ENCODE measurements at places on chromosomes 7 and 10.

GRCh38 chr7:33903791-33904680, 1.3 kb upstream of the BMPER start:
- DNase-seq: no peak

- no peak for DNase-seq
Measured at GRCh38 chr7:147829016-147829415, 761.5 kb upstream of the C7orf33 start.

DNA sequence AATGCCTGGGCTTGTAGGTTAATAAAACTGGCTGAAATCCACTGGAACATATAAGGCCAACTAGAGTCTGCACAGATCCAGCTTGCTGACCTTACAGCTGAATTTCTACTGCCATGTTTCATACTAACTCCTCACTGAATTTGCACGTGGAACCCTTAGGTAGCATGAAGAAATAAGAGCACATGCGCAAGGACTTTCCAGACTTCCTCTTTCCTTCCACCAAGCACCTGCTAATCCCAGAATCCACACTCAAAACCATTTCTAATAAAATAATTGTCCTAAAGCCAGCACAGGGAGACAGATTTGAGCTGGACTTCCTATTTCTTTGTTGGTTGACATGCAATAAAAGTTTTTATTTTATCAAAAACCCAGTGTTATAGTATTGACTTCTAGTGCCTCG, 46.8 kb downstream of the NPVF start:
- no peak for DNase-seq

- no peak for DNase-seq
Measured at GRCh38 chr10:63320683-63321082, 145.1 kb downstream of the JMJD1C start.

DNA sequence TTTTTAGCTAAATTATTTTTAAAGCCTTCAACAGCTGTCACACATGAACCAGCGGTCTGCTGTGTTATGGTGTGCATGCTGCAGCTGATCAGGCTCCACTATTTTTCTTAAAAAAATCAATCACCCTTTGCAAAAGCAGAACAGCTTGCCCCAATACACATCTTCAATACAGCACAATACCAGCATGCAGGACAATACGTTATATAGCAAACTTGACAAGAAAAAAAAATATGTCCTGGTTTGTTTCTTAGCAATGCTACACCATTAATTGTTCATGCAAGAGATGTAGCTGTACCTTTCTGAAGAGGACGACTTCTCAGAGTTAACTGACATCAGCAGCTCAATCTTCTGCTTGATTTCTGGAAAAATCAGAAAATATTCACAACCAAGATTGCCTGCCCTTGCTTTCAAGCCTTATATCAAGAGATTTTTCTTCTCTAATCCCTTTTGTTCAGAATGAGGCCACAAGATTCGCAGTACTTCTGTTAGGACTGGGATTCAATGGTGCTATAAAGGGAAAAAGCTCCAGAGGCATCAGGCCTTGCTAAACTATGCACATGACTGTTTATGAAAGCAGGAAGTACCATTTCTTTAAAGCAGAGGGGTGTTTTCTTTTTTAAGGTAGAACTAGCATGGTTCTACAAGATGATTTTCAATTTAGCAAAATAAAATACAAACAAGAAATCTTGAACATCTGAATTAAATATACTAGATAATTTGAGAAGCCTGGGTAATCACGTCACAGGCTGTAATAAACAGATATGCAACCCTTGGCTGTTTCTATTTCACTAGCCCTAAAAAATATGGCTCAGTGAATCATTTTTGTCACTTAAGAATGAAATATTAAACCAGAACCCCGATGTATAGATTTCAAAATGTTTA, 120.0 kb downstream of the SRPK2 start:
- DNase-seq: no peak

DNA sequence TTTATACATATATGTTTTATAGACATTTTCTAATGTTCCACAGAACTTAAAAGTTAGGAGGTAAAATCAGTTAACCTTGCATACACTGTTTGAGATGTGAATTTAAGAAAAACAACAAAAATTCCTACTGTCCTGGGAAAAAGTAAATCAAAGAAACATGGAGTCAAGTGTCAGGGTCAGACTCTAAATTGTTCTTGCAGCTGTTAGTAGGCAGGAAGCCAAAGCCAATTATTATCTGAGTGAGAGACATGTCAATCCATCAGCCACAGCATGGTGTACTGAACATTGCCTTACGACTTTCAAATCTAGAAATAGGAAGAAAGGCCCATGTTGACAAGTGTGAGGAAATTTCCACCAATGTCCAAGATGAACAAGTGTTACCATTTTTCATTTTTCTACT, 461.2 kb upstream of the MBL2 start:
- DNase-seq: no peak

- DNase-seq: no peak
Measured at GRCh38 chr7:1460821-1461645, 1.8 kb upstream of the MICALL2 start.

DNA sequence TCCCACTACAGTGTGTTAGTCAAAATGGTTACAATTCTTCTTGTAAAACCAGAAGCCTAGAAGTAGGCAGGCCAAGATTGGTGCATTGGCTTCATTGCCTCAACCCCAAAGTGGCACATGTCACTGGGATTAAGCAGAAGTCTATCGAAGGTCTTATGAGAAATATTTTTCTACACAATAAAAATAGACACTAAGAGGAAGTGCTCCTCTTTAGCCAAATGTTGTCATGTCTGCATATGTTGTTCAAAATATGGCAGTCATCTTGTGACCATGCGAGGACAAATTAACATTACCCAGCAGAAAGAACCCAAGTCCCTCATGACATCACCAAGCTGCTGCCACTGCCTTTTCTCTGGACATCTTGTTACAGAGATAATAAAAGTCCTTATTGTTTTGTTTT, 6.3 kb upstream of the NSMCE4A start:
- DNase-seq: no peak

- DNase-seq: peak; percentile 76
Measured at GRCh38 chr7:113118074-113118959, at the start of gene SMIM30. TSS of gene SMIM30 (minus strand) at chr7:113118554. CDS start at chr7:113117578, 976 bp downstream.

GRCh38 chr10:113732160-113732881, 19.2 kb upstream of the PLEKHS1 start:
- no peak for DNase-seq

GRCh38 chr10:127278001-127278400, 81.6 kb upstream of the INSYN2A start:
- DNase-seq: no peak

- DNase-seq: no peak
Measured at GRCh38 chr10:25531457-25532061, 356.8 kb downstream of the GPR158 start.

DNA sequence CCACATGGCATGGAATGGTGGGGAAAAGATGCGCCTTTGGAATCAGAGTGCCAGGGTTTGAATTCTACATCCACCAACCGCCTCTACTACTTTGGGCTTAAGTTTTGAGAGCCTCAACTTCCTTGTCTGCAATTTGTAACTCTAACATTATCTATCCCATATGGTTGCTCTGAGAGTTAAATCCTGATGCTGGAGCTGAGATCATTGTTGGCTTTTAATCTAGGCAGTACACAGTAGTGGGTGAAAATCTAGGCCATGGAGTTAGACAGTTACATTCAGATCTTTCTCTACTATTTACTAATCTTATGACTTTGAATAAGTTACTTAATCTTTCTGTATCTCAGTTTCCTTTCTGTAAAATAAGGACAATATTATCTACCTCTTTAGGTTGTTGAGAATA, 149.7 kb upstream of the AOAH start:
- DNase-seq: no peak

DNA sequence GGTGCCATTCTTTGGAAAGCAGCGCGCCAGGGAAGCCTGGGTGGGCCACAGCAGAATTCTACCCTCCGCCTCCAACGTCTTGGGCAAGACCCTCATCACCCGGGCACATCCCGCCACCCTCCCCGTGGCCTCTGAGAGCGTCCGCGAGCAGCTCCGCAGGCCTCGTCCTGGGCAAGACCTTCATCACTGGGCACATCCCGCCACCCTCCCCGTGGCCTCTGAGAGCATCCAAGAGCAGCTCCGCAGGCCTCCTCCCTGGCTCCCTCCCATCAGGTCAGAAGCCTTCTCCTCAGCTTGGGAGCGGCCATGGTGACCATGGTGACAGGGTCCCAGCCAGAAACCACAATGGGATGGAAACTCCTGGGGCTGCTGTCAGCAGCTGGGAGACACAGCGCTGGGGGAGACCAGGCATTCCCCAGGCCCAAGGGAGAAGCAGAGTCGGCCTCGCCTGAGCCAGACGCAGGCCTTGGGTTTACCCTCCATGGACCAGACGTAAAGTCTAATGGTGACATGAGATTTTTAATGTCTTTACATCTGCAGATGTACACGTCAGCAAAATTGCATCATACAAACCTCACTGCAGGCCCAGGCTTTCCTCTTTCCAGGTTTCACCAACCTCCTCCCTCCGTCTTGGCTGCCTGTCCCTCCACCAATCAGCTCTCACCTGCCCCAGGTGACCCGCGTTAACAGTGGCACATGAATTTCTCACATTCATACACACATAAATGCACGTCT, 55.1 kb upstream of the PPP2R2D start:
- DNase-seq: no peak

GRCh38 chr10:77290528-77291155, 347.0 kb downstream of the KCNMA1 start:
- DNase-seq: no peak

- no peak for DNase-seq
Measured at GRCh38 chr10:86299562-86299961, 67.0 kb downstream of the GRID1 start.

DNA sequence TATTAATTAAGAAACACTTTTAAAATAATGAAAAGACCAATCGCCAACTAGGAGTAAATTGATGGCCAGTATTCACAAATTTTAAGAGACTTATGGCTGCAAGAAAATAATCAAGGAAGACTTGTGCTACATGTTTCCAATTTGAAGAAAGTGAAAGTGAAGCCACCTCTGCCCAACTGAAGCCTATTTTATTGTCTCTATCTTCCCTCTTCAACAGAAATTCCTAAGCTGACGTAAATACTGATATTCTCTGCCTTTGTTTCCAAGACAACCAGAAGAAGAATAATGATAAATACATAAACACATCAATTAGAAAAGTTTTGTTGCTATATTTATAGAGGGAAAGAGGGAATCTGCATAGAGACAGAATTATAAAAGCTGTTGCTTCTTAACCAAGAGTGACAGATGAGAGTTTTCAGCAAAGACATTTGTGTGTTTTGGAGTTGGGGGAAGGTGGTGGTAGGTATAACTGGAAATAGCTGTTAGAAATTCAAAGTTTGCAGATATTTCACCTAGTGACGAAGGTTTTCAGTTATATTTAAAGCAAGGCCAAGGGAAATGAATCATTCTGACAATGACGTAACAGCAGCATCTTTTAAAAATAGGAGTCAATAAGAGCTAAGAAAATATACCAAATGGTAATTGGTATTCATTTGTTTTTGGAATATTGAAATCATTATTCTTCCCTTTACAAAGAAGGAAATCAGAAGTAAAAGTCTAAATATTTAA, 576.6 kb upstream of the SORCS1 start:
- no peak for DNase-seq

GRCh38 chr7:153567426-153567825, 484.8 kb upstream of the DPP6 start:
- no peak for DNase-seq

GRCh38 chr7:91636728-91637127, 243.8 kb downstream of the MTERF1 start:
- no peak for DNase-seq

GRCh38 chr7:120864141-120864900, 6.4 kb upstream of the TSPAN12 start:
- no peak for DNase-seq

DNA sequence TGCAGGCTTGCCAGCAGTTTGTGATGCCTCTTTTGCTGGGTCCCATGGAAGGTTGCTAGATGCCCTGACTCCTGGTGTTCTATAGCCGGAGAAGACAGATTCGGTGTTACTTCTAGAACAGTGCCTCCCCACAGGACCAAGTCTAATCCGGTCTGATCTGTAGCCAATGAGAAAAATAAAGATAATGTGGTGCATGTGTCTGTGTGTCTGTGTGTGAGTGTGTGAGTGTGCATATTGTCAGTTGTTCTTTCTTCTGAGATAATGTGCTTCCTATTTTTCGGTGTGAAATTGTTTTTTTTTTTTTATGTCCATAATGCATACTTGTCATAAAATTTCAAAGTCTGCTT, 29.7 kb upstream of the ZNRF2 start:
- no peak for DNase-seq

DNA sequence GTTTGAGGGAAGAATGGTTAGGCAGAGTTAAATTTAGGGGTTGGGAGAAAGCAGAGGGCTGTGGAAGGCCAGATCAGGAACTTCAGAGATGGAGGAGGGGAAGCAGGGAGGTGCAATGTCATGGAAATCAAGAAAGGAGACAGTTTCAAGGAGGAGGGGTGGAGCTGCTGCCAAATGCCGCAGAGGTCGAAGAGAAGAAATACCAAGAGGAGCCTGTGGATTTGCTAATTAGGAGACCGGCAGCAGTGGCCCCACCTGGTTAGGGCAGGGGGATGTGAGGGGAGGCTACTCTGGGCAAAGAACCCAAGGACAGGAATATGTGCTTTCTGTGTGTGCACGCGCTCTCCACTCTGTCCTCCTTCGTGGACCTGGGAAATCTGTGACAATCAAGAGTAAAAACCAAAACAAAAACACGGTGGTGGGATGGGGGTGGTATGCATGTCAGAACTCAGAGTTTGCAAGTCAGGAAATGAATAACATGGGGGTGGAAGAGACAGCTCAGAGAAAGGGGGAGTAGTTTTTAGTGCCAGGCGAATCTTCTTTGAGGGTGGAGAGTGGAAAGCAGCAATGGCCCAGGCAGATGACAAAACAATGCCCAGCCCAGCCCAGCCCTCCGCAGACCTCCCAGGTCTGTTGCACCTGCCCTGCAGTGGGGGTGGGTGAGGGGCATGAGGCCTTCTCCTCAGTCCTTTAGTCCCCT, 102.9 kb upstream of the PAX2 start:
- no peak for DNase-seq

GRCh38 chr7:55308186-55308929, 56.8 kb upstream of the LANCL2 start:
- no peak for DNase-seq

GRCh38 chr7:82390936-82391335, 52.6 kb downstream of the CACNA2D1 start:
- DNase-seq: no peak

- DNase-seq: no peak
Measured at GRCh38 chr7:155795401-155795800, 16.9 kb downstream of the SHH start.

GRCh38 chr7:18345641-18346234, 149.8 kb upstream of the HDAC9 start:
- no peak for DNase-seq

GRCh38 chr10:81866753-81867152, 8.2 kb upstream of the NRG3 start:
- DNase-seq: no peak

GRCh38 chr7:116230191-116231005, 20.1 kb downstream of the TES start:
- DNase-seq: no peak

- DNase-seq: no peak
Measured at GRCh38 chr7:2289111-2289586, 25.1 kb downstream of the SNX8 start.
